T-helper 2 cell (primary cell): ENCODE measurements at places on chromosomes 1 and 21.

GRCh38 chr1:152543820-152544219, 22.8 kb downstream of the LCE3E start:
- no peak for DNase-seq

GRCh38 chr1:10308001-10308400, 90.9 kb upstream of the PGD start:
- DNase-seq, result no peak

- no peak for DNase-seq
Observed at GRCh38 chr1:219917851-219918466, 10.4 kb downstream of the SLC30A10 start.

DNA sequence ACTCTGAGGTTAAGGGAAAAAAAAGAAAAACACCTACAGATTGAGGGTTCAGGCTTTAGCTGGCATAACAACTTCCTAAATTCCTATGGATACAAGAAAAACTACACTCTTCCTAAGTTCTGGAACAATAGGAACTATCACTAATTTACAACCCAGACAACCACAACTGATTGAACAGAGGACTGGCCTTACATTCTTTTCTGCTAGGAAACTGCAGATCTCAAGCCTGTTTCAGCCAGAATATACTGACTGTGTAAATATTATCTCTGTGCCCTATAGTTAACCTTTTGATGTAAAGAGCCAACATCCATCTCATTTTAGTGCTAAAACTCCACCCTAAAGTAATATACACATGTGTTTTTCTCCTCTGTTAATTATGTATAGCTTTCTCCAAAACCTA, 1186.5 kb upstream of the TMPRSS15 start:
- DNase-seq, result no peak

DNA sequence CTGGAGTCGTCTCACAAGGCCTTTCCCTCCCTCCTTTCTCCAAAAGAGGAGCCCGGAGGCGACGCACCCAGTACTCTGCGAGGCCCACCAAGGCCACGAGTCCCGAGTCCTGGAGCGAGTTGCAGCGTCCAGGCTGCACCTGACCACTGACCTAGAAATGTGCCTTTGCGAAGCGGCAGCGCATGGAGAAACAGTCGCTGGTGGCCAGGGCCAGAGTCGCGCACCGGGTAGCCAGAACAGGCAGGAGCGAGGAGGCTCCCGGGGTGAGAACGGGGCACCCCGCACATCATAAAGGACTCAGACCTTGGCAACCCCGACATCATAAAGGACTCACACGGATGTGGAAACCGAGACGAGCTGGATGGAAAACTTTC, 318.4 kb downstream of the FAM72C start:
- no peak for DNase-seq

DNA sequence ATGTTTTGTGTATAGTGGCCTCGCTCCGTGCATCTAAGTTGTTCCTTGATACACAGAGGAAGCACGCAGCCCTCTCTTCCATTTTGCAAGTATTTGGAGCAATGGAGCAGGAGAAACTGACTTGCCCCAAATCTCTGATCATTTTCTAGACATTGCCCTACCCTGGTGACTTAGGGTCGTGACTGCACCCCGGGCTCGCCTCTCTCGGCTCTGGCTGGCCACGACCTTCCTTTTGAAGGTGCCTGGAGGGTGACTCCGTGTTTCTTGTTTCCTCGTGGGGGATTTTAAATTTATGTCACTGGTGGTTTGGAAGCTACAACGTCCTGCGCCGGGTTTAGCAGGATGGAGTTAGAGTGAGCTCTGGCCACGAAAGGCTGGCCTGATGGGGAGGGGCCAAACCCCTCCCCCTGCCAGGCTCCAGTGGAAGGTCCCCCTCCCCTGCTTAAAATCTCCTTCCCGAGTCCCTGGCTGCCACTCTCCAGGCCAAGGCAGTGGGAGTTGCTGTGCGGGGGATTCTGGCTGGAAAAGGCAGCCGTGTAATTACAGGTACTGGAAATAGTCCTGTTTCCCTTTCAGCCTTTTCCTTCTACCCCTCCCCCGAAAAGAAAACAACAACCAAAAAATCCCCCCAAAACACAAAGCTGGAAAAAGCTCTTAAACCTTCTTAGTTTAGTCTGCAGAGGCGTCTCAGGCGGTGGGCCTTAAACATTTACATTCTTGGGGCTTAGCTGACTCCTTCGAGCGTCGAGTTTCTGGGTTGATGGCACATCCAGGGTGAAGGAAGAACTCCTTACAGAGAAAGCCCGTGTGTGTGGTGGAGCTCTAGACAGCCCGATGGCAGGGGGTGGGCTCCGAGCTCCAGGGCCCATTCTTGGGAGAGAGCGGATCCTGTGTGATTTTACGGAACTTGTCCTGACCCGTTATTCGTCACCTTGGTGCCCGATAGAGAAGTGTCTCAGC, 28.1 kb downstream of the SPSB1 start:
- DNase-seq, result no peak

- no peak for DNase-seq
Observed at GRCh38 chr1:109370712-109371340, 26.9 kb downstream of the SORT1 start.

DNA sequence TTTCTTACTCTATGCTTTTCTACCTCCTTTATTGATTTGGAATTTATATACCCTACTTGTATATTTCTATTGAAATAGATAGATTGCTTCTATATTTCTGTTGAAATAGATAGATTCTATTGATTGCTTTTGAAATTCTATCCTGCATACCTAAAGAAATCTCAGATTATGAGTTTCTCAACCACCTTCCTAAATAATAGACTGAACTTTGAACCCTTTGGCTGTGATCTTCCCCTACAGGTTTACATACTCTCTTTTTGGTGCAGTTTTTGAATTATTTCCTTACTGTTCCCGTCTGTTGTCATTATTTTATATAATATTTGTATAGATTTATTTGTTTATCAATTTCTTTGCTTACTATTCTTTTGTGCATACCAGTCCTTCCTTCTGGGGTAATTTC, 20.4 kb upstream of the CSF3R start:
- no peak for DNase-seq

DNA sequence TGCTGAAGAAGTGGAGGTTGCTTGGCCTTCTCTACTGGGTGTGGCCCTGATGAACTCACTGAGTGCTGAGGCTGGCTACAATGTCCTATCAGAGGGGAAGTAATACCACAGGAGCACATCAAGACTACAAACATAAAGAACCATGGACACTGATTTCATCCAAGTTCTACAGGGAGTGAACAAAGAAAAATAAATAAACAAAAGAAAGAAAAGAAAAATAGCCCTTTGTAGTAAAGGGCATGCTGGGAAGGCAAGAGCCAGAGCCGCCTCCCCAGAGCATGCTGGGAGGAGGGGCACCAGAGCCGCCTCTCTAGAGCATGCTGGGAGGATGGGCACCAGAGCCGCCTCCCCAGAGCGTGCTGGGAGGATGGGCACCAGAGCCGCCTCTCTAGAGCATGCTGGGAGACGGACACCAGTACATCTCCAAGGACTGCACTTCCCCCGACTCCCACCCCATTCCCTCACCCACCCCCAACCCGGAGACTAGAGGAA, 65.9 kb downstream of the LAMC2 start:
- no peak for DNase-seq

- DNase-seq, result no peak
Observed at GRCh38 chr1:16155537-16156410, at the start of gene EPHA2. TSS of gene EPHA2 (minus strand) at chr1:16156069. CDS start at chr1:16155932, 137 bp downstream.

DNA sequence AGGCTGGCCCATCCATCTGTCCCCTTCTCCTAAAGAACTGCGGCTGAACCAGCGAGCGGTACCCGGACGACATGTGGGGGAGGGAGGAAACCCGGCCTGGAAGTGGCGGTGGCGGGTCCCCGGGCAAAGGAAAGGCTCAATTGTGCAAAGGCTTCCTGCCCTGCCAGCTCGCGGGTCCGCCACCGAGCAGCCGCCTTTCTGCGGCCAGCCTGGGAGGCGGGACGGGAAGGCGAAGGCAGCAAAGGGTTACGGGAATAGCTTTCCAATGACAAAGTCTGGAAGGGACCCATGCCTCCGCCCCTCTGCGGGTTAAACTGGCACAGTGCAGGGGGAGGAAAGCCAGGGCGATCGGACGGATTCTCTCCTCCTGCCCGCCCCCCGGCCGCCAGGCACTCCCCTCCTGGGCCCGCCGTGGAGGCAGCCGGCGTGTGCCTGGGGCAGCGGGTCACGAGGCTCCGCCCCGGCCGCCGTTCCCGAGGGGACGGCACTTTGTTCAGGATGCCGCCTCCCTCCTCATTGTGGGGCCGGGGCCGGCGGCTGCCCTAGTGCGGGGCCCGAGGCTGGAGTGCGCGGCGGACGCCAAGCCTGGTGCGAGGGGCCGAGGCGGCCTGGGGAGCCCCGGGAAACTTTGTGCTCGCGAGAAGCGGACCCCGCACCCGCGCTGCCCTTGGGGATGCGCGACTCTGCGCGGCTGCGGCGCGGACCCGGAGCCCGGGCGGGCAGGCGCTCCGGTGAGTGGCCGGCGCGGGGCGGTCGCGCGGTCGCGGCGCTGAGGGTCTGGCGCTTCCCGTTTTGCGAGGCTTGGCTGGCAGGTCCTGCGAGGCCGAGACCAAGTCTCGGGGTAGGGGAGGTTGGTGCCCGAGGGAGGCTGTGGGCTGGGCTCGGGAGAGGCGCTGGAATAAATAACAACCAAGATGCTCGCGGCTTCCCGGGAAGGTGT, at the start of gene NAV1:
Gene NAV1, plus strand, starts transcription at position 516 of the 940 bp plus-strand sequence. CDS start 83,758 bp downstream, outside the sequence.
- DNase-seq, result no peak

- no peak for DNase-seq
Observed at GRCh38 chr1:92838519-92838918, 6.7 kb downstream of the RPL5 start.

DNA sequence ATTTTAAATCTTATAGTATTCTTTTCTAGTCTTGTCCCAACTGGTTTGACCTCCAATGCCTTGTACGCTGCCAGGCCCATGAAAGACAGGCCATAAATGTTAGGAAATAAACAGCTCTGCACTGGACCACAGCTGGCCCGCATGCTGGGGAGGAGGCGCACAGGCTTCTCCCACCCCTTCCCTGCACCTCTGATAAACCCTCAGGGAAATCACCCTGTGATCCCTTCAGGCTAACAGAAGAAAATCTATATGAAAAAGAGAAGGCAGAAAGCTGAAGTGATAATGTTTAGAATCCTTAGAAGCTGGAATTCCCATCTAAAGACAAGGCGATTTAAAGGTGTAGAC, 41.5 kb downstream of the COLGALT2 start:
- DNase-seq, result no peak

GRCh38 chr1:113074237-113074636, 1.2 kb downstream of the LRIG2 start:
- DNase-seq, result no peak

DNA sequence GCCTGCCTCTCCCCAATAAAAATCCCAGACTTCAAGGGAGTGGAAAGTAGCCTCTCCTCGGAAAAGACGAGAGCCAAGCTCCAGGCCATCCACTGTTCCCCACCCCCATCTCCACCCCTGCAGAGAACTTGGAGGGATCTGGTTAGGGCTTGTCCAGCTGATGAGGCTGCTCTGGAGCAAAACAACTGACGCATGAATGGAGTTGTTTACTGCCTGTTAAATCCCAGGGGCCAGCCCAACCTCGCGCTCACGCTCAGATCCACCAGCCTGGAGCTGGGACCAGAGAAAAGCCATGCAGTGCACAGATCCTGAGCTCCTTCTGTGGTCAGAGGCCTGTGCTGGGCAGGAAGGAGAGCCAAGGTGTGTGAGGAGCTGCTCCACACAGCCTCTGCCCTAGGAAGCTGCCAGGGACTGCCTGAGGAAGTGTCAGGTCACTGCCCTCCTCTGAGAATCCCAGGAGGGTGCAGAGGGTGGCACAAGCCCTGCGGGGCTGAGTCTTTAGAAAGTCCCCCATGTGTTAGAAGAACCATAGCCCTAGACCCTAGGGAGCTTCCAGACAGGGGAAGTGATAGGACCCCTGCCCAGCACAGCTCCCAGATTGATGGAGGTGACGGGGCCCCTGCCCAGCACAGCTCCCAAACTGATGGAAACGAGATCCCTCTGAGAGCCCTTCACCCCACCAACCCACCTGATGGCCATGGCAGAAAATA, 109.0 kb upstream of the IPO9 start:
- no peak for DNase-seq

- no peak for DNase-seq
Observed at GRCh38 chr1:56908619-56909221, 54.1 kb downstream of the C8A start.

DNA sequence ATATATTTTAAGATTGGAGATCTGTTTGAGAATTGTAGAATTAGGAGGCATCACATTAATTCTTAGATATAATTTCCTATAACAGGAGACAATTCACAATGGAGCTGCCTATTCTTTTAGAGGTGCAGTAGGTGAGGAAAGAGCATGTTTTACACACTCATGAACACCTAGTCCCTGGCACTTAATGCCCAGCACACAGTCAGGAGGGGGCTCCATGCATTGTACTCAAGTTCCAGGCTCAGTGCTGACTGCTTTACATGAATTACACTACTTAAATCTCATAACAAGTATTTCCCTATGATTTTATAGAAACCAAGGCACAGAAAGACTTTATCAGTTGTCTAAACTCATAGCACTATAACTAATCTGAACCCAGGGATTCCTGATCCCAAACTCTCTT, 360 bp upstream of the GBP3 start:
- no peak for DNase-seq

DNA sequence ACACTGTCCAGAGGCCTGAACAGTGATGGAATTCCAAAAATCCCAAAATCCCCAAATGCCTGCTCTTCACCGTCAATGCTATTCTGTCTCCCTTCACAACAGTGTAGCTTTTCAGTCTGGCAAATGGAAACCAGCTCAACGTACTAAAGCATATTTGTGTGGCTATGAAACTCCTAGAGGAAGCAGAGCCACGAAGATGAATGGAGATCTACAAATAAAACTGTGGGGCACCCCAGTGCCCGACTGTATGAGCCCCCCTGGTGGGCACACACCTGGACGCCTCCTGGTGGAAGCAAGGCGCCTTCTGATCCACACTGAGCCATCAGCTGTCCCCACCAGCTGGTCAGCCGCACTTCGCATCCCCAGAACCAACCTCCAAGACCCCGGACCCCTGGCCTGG, 129.1 kb upstream of the SOD1 start:
- no peak for DNase-seq

- DNase-seq, result no peak
Observed at GRCh38 chr1:210922666-210923065, 211.3 kb downstream of the KCNH1 start.
